SK-N-DZ (cell line): ENCODE measurements at places on chromosomes 11 and 22.
A peak's percentile ranks its signal among the peaks of the same experiment; 100 is the strongest.

DNA sequence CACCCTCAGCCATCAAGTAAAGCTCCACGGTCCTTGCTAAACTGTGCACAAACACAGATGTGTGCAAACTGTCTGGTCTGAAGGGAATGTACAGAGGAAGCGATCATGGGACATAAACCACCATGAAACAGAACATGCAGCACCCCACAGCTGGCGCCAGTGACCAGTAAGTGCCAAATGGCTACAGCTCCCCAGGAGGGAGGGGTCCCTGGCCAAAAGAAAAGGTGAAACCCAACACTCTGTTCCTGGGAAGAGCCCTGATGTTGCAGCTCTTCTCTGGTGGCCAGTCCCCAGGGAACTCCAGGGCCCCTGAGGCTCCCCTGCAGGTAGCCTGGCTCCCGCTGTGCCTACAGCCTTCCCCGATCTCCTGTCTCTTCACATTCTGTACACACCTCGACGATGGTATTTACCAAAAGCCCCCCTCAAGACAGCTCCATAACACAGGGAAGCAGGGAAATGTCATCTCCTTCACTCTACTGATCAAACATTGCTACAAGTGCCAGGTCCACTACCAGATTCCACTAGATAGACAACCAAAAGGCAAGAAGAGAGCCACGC is 2.9 kb downstream of the DGCR6L start:
- DNase-seq, result peak; percentile 3

DNA sequence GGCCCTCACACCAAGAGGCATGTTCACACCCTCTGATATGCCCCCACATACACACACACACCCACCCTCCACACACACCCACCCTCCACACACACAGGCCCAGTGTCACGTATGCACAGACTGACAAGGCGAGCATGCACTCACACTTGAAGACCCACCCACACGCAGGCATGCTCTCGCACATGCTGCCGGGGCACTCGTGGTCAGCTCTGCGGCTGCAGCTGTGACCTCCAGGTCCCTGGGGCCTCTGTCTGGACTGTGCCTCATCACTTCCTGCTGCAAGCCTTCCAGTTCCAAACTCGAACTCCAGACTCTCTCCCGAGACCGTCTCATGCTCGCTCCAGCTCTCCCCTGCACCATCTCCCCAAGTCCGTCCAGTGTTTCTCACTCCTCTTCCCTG is 9.5 kb downstream of the DCHS1 start:
- no peak for DNase-seq

DNA sequence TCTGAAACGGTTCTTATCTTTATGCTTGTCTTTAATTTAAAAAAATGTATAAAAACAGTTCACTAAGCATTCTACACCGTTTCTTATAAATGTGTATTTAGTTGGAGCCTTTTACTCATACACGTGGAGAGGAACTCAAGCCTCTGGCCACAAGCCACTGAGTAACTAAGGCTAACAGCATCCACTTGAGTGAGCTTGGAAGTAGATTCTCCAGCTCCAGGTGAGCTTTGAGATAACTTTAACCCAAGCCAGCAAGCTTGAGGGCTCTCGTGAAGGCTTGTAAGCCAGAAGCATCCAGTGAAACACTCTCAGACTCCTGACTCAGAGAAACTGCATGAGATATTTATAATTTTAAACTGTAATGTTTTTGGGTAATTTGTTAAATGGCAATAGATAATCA is 82.6 kb downstream of the ARHGAP20 start:
- no peak for DNase-seq

- no peak for DNase-seq
Observed at GRCh38 chr11:127259102-127259501, 258.5 kb upstream of the KIRREL3 start.

GRCh38 chr11:135022454-135022853 is 610.4 kb upstream of the B3GAT1 start:
- DNase-seq, result no peak

- peak; percentile 89 for DNase-seq
Observed at GRCh38 chr11:830295-831117, 2.2 kb upstream of the CD151 start.

DNA sequence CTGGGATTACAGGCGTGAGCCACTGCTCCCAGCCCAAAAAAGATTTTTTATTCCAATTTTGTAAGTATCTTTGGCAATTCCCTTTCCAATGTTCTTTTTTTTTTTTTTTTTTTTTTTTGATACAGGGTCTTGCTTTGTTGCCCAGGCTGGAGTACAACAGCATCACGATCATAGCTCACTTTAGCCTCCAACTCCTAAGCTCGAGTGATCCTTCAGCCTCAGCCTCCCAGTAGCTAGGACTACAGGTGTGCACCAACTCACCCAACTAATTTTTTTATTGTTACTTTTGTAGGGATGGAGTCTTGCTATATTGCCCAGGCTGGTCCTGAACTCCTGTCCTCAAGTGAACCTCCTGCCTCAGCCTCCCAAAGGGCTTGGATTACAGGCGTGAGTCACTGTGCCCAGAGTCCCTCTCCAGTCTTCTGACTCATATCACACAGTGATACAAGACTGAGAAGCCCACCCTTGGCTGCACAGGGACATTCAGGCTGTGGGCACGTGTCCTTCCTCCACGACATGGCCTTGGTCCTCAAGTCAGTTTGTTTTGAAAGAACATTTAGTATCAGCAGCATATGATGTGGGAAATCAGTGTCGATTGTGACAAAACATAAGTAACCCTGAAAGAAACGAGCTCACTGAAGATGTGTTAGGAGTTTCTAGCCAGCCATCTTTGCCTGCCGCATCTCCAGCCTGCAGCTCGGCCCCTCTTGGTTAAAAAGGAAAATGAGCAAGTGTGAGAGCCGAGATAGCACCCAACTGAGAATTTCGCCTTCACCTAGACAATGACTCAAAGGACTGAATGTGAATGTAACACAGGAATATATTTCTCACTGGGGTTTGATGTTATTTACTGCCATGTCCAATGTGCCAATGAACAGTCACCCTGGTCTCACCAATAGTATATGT is 175.5 kb downstream of the MN1 start:
- no peak for DNase-seq

- DNase-seq, result no peak
Observed at GRCh38 chr11:86578727-86579405, 93.5 kb downstream of the ME3 start.

- DNase-seq, result peak; percentile 11
Observed at GRCh38 chr11:108496643-108497256, 1.4 kb downstream of the POGLUT3 start.
